ENCODE measurements at places on chromosomes 3 and 15. TPM values are rescaled to one million over a fixed set of nuclear protein-coding genes. Genes with fewer than 3 reads are reported as not detected.

Gene GPR149
- not detected for polyA plus RNA-seq

Gene CFAP100
- not detected for polyA plus RNA-seq

Gene DUOXA2
- polyA plus RNA-seq, result not detected

Gene GHSR
- polyA plus RNA-seq, result not detected

Gene NRROS
- polyA plus RNA-seq, result 0.12 TPM

Gene GDPGP1
- 1.1 TPM for polyA plus RNA-seq

Gene LPCAT4
- polyA plus RNA-seq, result 44.5 TPM

Gene ST3GAL6
- polyA plus RNA-seq, result 0.99 TPM

Gene P2RY13
- polyA plus RNA-seq, result not detected

Gene TMEM158
- polyA plus RNA-seq, result 5.8 TPM

Measured in foreskin keratinocyte (primary cell).